ENCODE measurements at places on chromosomes 3 and 15.
A peak's percentile ranks its signal among the peaks of the same experiment; 100 is the strongest.

- no peak for DNase-seq
These were observed at the start of gene HRH1 for GRCh38 chr3:11154036-11154952. Gene HRH1, plus strand, starts transcription at chr3:11154493. Its CDS starts 104,545 bp downstream, at chr3:11259038.

DNA sequence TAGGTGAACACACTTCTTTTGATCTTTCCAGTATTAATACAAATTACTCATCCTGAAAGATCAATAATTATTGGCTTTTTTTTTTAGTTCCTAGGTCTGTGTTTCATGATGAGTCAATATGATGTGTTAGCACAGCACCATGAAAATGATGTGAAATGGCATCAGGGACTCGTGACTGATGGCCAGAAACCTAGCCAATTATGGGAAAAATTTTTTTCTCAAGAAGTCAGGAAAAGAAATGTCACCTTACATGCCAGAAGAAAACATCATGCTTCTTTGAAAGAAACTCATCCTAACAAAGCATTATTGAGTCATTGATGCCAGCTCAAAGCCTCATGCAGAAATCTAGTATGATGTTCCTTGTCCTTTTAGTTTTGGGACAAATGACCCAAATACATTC, 468.3 kb upstream of the CBLB start:
- no peak for DNase-seq

DNA sequence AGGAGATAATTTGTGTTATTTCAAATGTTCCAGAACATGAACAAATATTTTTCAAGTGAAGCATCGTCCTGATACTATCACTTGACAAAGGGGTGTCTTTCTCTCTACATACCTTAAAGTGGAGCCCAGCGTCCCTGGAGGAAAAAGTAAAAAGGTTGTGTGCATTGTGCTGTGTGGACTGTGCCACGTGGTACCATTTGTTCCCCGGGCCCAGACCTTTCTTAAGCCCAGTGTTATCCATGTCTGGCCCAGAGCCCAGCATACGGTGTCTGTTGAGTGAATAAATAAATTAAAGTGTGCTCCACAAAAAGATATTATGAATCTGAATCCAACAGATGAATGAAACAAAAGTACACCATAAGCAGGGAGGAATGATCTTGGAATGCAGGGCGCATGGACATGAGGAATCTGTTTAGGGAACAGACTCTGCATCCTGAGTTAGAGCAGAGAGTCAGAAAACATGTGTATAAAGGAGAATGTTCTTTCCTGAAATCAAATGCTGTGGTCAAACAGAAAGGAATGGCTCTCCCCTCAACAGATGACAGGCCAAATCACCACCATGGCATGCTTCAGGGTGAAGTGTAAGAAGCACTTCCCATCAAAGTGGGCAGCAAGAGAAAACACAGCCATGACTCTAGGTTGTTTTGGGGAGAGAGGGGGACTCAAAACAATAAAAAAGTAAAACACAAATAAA, 8.1 kb upstream of the PRSS50 start:
- no peak for DNase-seq

GRCh38 chr3:171189394-171190080, 163.0 kb upstream of the SLC2A2 start:
- no peak for DNase-seq

DNA sequence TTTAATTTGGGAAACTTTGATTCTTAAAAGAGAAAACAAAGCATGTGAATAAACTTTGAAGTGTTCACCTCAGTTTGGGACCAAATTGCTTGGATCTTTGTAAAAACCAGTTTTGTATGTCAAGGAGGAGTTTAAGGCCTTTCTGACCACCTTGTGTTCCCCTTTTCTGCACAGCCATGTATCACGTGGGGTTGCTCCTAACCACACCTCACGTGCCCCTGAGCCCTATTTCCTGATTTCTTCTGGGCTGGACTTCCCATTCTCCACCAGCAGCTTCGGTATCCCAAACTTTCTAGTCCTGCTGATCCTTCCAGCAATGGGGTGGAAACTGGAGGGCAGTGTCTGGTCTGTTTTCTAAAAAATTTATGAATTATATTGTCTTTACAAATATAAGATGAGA, 76.4 kb upstream of the STT3B start:
- no peak for DNase-seq

GRCh38 chr3:146024260-146024659, 136.7 kb downstream of the PLOD2 start:
- no peak for DNase-seq

GRCh38 chr3:123971406-123971805, 10.4 kb upstream of the CCDC14 start:
- DNase-seq: peak; percentile 50

GRCh38 chr15:58704155-58704865, 45.2 kb downstream of the ADAM10 start:
- peak; percentile 83 for DNase-seq

- DNase-seq: no peak
These were observed 18.1 kb downstream of the CRABP1 start for GRCh38 chr15:78358102-78358870.

DNA sequence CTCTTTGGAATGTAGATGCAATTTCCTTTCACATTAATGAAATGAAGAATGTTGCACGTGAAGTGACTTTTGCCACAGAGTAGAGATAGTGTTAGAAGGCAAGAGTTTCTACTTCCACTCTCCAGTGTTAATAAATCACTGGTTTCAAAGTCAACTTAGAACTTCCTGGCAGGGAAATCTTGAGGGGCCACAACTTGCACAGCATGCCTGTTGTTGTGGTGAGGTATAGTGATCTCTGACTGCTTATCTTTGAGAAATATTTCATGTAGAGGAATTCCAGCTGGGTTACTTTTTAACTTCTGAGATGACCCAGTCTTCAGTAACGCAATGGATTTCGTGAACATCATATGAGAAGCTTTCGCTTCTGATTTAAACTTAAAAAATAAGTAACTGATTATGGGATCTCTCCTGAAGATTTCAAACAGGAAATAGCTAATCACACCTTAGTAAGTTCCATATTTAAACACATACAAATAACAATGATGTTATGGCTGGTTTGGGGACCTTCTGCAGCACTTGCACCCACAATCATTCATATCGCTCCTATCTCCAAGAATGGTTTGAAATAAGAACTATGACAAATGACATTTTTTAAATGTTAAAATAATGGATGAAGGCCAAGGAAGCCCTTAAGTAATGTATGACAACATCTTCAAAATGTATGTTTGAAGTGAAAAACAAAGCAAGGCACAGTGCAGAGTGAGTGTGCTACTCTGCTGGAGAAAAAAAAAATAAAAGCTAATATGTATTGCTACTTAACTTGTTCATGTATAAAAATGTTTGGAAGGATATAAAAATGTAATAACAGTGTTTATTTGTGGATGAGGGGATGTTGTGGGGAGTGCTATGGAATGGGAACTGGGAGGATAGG, 726.5 kb upstream of the NECTIN3 start:
- DNase-seq: no peak

DNA sequence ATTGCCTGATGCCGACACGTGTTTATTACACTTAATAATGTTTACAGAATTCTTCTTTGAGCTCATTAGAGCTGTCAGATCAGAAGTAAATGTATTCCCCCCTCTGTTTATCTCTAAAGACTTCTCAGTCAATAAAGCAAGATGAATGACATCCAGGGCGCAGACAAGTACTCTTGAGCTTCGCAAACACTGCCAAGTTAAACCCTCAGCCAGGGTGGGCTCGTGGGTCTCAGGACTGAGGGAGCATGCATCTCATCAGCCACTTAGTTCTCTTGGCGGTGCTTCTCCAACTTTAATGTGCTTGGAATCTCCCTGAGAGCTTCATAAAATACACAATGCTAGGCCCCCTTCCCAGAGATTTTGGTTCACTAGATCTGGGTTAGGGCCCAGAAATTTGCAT, 333.9 kb upstream of the THRB start:
- DNase-seq: no peak

DNA sequence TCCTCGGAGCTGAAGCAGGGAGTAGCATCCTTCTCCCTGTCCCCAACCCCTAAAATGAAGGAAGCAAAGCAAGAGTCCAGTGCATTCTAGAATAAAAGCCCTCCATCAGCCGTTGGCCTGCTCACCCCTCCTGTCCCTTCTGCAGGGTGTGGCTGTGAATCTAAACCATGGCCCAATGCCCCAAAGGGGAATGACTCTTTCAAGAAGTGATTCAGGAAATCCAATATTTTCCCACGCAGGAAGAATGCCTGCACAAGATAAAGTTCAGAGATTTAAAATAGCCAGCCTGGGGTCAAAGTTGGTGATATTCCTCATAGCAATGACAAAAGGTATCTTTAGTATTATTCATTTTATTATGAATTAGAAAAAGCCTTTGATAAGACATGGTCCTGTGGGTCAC, 38.5 kb downstream of the SLCO2A1 start:
- no peak for DNase-seq

DNA sequence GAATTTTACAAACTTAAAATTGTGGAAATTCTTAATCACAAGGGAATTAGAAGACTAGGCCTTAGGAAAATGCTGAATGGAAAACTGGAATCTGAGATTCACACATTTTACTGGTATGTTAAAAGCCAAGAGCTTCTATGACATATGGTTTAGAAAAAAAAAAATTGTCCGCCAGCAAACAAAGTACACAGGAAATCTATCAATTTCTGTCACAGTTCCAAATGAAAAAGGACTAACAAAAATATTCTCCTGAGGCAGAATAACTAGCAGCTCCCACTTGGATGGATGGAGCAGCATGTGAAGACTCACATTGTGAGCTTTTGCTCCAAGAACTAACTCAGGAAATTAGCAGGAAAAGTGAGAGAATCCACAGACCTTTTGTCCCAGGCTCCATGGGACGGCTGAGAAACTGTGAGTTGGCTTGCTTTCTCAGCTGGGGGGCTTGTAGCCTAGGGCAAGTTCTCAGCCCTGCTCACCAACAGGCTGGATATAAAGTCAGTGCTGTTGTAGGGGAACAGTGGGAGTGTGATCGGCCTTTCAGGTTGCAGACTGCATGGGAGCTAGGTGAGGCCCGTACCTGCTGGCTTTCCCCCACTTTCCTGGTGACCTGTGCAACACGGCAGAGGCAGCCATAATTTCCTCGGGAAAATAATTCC, 731.1 kb upstream of the SGO1 start:
- no peak for DNase-seq

- no peak for DNase-seq
These were observed 369.5 kb downstream of the FEZF2 start for GRCh38 chr3:62003835-62004234.

- DNase-seq: no peak
These were observed 1.0 kb upstream of the KLF15 start for GRCh38 chr3:126358038-126358815.

DNA sequence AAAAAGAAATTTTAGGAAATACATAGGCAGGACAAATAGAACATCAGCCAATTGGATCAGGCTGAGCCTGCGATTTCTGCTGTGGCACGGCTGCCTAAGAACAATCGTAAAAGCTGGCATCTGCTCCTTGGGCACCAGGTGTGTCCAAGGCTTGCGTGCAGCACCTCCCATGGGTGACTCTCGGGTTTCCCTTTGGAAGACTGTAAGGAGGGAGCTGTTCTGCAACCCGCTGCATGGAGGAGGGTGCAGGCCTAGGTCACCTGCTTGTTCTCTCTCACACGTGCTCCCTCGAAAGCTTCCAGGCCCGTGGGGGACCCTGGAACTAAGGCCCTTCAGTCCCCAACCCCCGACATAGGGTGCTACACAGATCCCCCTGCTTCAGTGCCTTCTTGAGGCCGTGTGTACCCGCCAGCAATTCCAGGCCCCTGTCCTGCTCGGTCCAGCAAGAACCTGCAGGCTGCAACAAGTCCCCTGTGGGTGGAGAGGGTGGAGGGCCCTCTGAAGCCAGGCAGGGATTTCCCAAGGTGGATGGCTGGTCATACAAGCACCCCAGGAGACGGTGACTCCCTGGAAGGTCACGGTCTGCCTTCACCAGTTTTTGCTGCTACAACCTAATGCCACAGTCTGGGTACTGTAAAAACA, 3.4 kb downstream of the GP9 start:
- DNase-seq: no peak

DNA sequence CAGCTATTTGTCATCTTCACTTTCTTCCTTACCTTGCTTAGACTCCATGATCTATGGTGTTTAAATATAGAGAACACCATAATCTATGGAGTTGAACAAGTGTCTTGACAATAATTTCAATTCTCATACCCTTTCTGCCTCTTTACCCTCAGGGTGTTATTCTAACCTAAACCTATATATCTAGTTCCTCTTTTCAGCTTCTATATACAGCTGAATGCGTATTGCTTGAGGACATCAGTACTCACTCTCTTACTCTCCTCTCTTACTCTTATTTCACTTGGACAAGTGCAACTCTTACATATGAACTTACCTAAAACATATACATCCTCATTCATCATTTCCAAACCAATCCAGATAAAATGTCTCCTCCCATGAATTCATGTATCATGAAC, 187.1 kb downstream of the RAP2B start:
- DNase-seq: no peak

GRCh38 chr3:81713031-81713430, 48.4 kb downstream of the GBE1 start:
- DNase-seq: no peak

GRCh38 chr3:69784954-69785514, 45.8 kb downstream of the MITF start:
- no peak for DNase-seq

DNA sequence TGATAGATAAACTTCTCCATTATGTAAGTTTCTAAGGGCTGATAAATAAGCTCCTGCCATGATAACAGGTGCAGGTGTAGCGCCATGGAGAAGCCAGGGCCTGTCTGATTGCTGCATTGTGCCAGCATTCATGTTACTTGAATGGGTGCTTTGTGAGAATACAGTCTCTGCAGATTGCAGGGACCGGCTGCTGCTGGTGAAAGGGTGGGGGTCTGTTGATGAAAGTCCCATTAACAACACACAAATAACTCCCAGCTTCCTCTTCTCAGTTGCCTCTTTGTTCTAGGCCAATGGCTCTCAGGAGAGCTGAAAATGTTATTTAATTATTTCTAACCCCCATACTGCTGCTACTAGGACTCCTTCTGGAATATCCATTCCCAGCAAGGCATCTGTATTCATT, 77.2 kb downstream of the RTP4 start:
- no peak for DNase-seq

- DNase-seq: no peak
These were observed 257.4 kb downstream of the STXBP5L start for GRCh38 chr3:121165397-121165837.

DNA sequence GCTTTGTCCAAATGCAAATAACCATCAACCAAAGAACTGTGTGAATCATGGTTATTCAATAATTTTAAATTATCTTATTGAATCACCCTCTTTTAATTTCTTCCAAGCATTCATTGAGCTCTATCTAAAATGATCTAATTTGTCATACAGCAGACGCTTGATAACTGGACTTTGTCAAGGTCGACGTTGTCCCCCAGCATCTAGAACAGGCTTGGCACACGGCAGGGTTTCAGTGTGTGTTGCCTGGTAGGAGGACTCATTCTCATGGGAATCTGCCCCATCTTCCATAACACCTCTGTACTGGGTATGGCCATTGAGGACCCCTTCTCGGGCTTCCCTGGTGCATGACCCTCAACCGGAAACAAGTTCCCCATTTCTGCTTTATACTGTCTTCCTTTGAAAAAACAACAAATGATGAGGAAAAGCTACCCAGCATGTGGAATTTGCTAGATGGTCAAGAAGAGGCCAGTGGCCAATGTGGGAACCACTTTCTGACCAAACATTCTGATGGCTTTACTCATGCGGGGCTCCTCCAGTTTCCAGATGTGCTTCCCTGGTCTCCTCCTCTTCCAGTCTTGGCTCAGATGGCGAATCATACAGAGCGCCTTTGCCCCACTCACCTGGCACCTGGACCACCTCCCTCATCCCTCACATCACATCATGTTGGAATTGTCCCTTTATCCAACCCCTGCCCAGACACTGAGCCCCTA, 41.7 kb upstream of the SEC22A start:
- DNase-seq: no peak

GRCh38 chr15:27770769-27771554, 328.2 kb downstream of the OCA2 start:
- no peak for DNase-seq

GRCh38 chr15:41631880-41632470, 28.2 kb upstream of the MGA start:
- no peak for DNase-seq

Measured in fibroblast of skin of left biceps (primary cell).